H7 (cell line): ENCODE measurements at places on chromosomes 6 and 20.

DNA sequence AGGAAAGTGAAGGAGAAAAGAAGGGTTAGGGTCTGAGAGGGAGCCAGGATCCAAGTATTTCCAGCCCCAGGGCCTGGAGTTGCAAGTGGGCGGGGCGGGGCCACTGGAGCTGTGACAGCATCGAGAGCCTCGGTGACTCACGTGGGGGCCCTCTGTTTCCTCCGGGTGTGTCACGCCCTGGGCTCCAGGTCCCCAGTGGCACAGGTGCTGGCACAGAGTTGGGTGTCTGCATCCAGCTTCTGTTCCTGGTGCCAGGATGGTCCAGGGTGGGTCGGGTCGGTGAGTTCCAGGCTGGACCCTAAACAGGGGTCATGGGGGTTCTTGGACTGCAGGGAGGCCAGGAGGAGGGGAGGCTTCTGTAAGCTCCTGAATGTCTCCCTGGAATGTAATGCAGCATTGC is 16.7 kb downstream of the RAET1L start:
- no peak for DNase-seq

GRCh38 chr6:34152806-34153520 is 7.1 kb upstream of the GRM4 start:
- peak; percentile 42 for DNase-seq

DNA sequence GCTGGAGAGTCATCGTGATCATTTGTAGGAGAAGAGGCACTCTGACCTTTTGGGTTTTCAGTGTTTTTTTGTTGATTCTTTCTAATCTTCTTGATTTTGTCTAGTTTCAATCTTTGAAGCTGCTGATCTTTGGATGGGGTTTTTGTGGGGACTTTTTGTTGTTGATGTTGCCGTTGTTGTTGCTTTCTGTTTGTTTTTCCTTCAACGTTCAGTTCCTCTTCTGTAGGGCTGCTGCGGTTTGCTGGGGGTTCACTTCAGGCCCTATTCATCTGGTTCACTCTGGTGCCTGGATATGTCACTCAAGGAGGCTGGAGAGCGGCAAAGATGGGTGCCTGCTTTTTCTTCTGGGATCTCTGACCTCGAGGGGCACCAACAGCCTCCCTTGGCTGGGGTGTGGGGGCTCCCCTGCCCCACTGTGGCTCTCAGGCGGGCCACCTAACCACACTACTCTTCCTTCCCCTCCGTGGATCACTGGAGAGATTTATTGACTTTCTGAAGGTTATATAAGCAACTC is 21.5 kb upstream of the TMEM244 start:
- no peak for DNase-seq

GRCh38 chr6:14616656-14617055 is 499.1 kb downstream of the CD83 start:
- DNase-seq: no peak

- no peak for DNase-seq
Observed at GRCh38 chr6:7410851-7411250, 21.2 kb downstream of the RIOK1 start.

GRCh38 chr20:36856691-36857635 is 19.0 kb upstream of the TLDC2 start:
- DNase-seq: no peak

GRCh38 chr6:17812311-17812710 is 105.6 kb upstream of the NUP153 start:
- no peak for DNase-seq

GRCh38 chr6:31157513-31158139 is at the start of gene CCHCR1:
TSS of gene CCHCR1 (minus strand) at chr6:31157802. CDS start at chr6:31157600, 202 bp downstream.
- DNase-seq: peak; percentile 70

GRCh38 chr6:167047554-167047953 is 48.4 kb downstream of the CEP43 start:
- DNase-seq: no peak

DNA sequence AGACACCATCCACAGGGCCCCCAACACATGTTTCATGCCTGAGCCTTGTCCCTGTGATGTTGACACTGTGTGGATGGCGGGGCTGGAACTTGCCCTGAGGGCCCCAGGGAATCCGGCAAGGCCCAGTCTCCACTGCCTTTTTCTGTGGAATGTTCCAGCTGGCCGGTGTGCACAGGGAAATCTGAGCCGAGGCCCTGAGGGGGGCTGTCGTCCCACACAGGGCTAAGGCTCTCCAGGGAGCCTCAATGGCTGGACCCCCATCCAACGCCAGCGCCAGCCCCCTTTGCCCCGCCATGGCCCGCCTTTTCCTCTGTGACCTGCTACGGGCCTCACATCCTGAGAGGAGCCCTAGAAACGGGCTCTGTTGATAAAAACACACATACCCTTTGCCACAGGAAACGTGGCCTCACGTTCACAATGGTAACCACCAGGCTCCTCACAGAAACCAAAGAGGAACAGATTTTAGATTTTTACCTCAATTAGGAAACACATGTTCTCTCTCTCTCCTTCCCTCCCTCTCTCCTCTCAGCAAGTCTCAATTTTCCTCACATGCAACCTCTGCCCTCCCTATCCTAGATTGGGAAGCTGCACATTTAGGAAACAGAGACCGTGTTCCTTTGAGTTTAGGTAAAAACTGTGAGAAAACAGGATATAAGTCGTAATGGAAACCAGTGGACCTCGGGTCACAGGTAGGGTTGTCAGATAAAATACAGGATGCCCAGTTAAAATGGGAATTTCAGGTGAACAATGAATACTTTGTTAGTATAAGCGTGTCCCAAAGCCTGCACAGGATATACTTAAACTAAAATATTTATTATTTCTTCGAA is 13.7 kb upstream of the ZNF831 start:
- DNase-seq: no peak

DNA sequence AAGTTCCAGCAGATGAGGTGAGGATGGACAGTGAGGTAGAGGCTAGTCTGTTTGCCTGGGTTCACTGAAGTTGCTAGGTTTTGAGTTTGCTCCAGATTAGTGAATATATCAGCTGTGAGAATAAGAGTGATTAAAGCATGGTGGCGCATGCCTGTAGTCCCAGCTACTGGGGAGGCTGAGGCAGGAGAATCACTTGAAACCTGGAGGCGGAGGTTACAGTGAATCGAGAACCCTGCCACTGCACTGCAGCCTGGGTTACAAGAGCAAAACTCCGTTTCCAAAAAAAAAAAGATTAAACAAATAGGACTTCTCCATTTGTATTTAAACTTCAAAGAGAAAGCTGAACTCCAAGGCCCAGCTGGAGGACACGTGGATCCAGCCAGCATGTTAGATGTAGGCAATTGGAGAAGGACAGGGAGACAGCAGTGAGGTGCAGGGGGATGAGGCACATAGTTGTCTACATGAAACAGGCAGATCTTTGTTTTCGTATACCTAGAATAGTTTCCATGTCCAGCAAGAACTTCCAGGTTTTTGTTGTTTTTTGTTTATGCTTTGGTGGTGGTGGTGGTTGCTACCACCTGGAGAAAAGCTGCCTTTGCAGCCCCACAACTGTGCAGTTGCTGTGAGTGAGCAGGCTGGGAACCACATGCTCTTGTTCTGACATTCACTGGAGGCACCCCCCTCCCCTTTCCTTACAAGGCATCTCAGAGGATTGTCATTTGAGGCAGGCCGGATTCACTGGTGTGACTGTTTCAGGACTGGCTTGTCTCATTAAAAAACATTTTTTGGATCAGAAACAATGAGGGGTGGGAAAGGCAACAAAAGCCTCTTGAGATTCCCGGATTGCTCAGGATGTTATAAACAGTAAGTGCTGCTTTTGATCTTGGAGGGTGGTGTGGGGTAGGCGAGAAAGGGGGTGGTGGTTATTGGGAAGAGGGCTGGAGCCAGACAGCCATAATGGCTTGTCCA is 72.3 kb downstream of the JARID2 start:
- DNase-seq: no peak

DNA sequence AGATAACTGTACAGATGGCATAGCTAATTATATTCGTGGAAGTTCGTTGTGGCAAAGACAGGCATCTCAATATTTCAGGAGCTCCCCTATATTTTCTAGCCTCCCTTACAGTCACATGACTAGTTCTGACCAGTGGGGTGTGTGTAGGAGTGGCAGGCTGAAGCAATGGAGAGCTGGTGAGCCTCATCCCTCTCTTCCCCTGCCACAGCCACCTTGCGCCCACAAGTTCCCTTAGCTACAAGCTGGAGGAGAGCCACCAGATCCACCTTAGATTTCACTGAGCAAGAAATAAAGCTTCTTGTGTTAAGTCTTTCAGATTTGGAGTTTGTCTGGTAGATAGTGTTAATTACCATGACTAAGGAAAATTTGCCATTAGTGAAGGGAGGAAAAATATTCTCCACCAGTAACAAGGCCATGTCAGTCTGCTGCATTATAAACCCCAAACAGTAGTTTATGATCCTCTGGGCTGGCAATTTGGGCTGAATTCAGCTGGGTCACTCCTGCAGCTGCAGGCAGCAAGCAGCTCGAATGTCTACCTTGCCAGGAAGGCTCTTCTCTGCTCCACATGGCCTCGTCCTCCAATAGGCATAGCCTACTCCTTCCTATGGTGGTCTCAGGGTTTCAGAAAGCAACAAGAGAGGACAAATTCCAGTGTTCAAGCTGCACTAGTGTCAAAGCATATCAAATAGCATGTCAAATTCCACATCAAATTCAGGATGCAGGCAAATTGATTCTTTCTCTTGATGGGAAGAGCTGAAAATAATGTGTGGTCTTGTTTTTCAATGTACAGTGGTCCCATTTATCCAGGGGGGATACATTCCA is 7.4 kb upstream of the RBCK1 start:
- DNase-seq: peak; percentile 64

DNA sequence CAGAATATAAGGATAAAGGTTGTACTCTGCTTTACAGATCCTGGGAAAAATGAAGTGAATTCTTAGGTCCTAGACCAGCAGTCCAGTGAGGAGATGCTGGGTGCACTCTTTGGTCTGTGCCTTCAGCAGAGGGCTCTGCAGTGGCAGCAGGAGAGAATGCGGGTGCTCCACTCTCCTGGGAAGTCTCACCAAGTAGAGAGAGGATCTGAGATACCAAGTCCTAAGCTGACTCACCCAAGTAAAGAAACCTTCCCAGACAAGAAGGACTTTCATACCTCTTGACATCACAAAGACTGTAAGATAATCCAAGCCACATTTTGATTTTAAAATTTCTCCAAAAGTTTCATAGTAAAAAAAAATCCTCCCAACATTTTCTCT is 116.9 kb upstream of the EMILIN3 start:
- DNase-seq: no peak

GRCh38 chr20:49862607-49863200 is 50.1 kb downstream of the SLC9A8 start:
- no peak for DNase-seq

GRCh38 chr20:16944745-16945144 is 196.6 kb downstream of the OTOR start:
- no peak for DNase-seq

GRCh38 chr20:32628960-32629530 is 43.9 kb upstream of the NOL4L start:
- no peak for DNase-seq

DNA sequence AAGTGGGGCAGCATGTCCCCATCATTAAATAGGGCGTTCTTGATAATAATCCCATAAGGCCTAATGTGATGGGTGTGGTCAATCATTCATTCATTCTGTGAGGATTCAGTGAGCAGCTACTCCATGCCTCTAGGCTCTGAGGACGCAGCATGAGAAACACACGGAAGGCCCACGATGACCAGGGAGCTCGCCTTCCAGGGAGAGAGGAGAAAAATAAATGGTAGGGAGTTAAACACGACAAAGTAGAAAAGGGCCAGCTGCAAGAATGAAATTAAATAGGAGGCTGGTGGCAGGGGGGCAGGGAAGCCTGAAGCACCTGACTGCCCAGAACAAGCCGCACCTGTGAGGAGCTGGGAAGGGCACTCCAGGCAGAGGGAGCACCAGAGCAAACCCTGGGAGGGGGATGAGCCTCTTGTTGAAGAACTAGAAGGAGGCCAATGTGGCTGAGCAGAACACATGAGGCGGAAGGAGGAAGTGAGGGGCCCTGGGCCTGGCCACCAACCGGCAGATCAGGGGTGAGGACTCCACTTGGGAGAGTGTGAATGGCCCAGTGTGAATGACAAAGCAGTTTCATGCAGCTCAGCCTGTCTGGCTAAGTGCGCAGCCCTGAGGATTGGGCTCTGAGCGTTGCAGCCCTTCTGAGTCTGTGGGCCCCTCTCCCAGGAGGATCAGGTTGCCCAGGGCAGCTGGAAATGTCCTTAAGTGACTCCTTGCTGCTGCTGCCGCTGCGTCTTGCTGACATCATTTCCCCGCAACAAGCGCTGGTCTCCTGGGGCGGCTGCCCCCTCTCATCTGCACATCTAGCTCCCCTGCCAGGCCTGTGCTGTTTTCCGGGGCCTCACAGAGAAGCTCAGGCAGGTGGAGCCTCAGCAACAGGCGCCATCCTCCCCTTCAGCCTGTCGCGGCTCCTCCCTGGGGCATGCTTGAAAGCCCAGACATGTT is 99.9 kb downstream of the CDH26 start:
- peak; percentile 63 for DNase-seq

- no peak for DNase-seq
Observed at GRCh38 chr6:3340358-3340802, 81.6 kb downstream of the PSMG4 start.

- DNase-seq: no peak
Observed at GRCh38 chr6:154070657-154071056, 31.6 kb downstream of the OPRM1 start.

DNA sequence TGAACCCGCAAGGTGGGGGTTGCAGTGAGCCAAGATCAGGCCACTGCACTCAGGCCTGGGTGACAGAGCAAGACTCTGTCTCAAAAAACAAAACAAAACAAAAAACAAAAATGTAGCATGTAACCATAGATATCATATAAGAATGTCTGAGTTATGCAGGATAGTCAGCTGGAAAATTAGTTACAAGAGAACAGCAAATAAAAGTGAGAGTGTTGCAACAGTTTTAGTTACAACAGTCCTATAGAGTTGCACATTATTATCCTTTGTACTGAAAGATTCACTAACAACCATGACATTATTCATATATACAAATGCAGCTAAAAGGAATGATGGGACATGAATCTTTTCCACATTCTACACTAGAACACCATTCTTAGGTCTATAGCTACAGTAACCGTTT is 16.4 kb downstream of the RNF24 start:
- no peak for DNase-seq

DNA sequence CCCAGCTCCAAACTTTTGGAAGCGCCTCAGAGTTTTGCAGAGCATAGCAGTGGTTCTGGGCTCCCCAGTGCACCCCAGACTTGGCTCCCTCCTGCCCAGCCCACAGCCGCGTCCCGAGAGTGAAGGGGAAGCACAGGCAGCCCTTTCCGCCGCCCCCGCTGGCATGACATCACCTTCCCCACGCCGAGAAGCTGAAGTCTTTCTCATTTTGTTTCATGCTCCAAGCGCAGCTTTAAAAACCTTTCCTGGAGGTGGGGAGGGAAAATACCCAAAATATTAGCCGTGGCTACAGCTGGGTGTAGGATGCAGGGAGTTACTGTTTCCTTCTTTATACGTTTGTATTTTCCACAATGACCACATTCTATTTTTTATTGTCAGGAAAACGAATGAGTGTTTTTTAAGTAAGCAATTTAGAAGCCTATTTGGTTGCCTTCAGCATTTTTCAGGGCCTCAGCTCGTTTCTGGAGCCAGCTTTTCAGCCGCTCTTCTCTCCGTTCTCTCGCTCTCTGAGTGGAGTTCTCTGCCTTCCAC is 72.9 kb downstream of the SNX5 start:
- peak; percentile 57 for DNase-seq

- DNase-seq: no peak
Observed at GRCh38 chr6:141152951-141153350, 979.8 kb upstream of the GJE1 start.

- DNase-seq: no peak
Observed at GRCh38 chr6:158645064-158646022, 800 bp upstream of the DYNLT1 start.
